Activated T-cell treated with anti-CD3 and anti-CD28 coated beads for 24 hours (primary cell): ENCODE measurements at places on chromosomes 1 and 21.

DNA sequence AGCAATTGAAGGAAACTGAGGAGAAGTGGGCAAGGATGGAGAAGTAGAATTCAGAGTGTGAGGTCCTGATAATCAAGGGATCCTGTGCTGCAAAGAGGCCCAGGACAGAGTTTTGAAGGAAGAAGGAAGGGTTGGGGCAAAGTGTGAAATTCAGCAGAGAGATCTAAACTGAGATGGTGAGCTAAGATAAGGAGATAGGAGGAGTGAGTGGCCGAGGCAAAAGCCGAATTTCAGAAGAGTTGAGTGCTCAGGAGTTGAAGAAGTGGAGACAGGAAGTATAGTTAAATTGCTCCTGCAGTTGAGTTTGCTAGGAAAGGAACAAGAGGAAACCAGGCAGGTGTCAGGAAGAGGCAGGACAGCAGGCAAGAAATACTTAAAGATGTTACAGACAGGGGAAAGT, 16.4 kb upstream of the MAPKAPK2 start:
- DNase-seq, result no peak

- DNase-seq, result no peak
These were observed 7.3 kb downstream of the SLC45A3 start for GRCh38 chr1:205672970-205673369.

GRCh38 chr1:76951153-76951552, 83.9 kb downstream of the ST6GALNAC5 start:
- no peak for DNase-seq

DNA sequence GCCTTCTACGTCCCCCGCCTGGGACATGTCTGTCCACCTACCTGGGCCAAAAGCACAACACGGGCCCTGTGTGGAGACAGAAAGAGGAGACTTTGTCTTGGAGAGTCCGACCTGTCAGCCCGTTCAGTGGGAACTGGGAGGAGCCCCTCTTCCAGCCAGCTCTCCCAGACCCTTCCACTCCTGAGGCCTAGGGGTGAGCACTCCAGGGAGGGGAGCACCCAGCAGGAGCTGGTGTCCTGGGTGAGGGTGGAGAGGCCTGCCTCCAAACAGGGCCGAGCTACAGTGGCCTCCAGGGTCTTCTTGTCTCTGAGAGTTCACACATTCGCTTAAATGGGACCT, 546 bp downstream of the SPOCD1 start:
- no peak for DNase-seq

- no peak for DNase-seq
These were observed 39.6 kb upstream of the GPR52 start for GRCh38 chr1:174408146-174408545.

DNA sequence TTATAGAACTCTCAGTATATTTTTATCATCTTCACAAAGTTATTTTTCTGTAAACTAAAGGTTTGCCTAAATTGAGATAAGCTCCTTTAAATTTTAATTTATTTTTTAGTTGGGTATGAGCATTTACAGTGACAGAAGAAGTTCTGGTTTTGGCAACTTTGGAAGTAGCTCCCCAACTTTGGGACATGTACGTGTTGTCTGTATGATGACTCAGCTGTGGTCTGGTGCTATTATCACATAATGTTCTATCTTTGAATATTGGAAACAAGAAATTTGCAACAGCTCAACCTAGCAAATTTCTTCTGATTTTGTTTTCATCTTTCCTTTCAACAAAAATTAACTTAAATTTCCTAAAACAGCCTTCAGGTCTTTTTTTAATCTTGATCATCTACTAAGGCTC, 46.6 kb upstream of the C1orf105 start:
- no peak for DNase-seq

DNA sequence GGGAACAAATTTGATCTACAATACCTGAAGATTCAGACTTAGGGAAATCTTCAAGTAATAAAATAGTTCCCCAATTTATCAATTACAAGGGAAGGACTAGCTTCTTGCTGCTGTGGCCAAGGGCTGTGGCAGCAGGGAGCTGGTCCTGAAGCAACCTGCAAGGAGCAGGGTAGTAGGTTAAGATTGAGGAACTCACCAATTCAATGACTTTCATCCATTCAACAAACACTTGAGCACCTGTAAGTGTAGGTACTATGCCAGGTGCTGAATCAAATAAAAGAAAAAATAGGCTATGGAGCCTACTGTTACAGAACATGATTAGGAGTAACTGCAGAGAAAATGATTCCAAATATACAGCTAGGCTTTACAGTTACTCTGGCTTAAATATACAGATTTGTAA, 64.2 kb upstream of the RBM34 start:
- DNase-seq, result no peak

- DNase-seq, result no peak
These were observed 111.0 kb downstream of the TAS1R2 start for GRCh38 chr1:18748435-18748834.

- DNase-seq, result no peak
These were observed 253.9 kb upstream of the TMEM51 start for GRCh38 chr1:14899686-14900085.

DNA sequence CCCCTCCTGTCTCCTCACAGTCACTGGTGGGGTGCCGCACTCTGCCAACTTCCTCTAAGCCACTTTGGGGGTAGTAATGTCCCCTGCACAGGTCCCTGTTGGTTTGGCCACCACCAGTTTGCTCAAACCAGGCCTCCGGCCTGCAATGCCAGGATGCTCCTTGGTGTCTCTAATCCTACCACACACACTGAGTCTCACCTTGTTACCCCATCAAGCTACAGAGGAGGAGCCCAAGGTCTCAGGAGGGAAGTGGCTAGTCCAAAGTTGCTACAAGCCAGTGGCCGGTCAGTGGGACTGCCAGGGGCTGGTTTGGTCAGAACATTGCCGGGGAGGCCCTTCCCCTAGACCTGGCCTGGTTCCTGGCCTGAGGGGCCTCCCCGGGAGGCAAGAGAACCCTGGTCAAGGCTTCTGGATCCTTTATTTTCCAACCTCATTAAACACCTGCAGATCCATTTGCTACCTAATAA, 21.5 kb upstream of the LRP8 start:
- no peak for DNase-seq

GRCh38 chr1:2288816-2289536, 60.9 kb downstream of the SKI start:
- DNase-seq, result no peak

DNA sequence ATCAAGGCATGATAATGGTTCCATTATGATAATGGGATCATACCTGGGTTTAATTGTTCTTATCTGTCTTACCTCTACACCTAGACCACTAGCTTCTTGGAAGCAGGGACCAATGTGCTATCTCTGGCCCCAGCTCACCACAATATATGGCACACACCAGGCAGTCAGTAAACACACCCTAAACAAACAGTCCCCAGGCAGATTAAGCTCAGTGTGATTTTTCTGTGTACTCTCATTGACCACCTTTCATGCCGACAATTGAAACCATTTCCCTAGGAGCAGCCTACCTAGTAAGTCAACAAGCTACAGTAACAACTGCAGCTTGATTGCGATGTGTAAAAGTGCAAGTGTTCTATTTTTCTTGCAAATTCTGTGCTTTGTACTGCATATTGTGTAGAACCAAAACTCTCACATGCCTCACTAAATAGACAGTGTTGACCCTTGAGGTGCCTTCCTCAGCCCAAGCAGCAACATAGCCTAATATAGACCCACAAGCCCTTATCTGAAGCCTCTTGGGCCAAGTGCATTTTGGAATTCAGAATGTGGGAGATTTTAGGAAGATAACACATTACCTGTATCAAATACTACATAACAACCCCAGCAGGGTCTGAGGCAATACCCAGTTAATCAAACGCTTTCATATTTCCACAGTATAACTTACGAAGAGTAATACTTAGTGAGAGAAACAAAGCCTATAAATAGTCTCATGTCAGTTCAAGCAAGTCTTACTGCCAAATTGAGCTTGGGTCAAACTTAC, 32.0 kb downstream of the INPP5B start:
- no peak for DNase-seq

DNA sequence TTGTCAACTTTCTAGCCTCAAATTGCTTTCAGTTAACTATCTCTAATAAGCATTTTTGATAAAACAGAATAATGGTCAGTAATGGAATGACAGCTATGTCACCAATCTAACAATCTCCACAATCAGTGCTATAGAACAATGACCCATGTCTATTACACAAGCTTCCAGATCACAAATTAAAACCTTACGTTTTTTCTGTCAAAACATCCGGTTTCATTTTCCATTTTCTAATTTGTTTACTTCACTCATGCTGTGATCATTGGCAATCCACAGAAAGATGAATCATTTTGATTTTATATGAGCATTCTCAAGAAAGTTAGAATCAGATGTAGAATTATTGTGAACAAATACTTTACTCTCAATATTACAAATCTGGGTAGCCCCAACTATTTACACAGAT, 80.3 kb downstream of the KCNT2 start:
- no peak for DNase-seq

GRCh38 chr1:228842094-228842775, 107.0 kb downstream of the RHOU start:
- DNase-seq, result no peak

DNA sequence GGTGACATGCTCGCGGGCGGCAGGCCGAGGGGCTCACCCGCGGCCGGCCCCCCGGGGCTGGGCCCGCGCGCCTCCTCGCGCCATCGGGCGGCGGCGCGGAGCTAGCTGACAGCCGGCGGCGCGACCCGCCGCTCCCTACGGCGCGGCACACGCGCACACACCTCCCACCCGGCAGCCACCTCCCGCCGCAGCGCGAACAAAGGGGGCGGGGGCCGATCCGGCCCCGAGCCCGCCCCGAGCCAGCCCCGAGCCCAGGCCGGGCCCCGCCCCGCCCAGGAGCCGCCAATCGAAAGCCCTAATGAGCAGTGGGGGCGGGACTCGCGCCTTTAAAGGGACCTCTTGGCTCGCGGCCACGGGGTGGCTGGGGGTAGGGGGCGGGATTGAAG, at the start of gene KIF21B:
Gene KIF21B, minus strand, starts transcription at position 198 of the 386 bp plus-strand sequence. CDS start 331 bp downstream, outside the sequence.
- DNase-seq, result peak; percentile 85

DNA sequence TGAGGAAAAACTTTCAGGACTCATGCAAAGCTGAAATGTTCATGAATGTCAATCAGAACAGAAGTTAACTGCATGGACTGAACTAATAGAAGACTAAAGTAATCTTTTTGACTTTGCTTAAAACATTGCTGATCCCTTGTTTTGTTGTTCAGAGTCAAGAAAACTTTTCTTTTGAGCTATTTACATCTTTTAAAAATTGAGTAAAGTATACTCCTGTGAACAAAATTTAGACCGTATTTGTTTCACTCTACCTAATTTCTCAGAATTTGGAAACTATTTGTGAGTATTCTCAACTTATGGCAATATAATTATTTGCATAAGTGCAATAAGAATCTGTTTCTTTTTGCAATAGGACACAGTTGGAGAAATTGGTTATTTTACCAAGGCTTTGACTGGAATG, 41.1 kb downstream of the INPP5B start:
- DNase-seq, result no peak

DNA sequence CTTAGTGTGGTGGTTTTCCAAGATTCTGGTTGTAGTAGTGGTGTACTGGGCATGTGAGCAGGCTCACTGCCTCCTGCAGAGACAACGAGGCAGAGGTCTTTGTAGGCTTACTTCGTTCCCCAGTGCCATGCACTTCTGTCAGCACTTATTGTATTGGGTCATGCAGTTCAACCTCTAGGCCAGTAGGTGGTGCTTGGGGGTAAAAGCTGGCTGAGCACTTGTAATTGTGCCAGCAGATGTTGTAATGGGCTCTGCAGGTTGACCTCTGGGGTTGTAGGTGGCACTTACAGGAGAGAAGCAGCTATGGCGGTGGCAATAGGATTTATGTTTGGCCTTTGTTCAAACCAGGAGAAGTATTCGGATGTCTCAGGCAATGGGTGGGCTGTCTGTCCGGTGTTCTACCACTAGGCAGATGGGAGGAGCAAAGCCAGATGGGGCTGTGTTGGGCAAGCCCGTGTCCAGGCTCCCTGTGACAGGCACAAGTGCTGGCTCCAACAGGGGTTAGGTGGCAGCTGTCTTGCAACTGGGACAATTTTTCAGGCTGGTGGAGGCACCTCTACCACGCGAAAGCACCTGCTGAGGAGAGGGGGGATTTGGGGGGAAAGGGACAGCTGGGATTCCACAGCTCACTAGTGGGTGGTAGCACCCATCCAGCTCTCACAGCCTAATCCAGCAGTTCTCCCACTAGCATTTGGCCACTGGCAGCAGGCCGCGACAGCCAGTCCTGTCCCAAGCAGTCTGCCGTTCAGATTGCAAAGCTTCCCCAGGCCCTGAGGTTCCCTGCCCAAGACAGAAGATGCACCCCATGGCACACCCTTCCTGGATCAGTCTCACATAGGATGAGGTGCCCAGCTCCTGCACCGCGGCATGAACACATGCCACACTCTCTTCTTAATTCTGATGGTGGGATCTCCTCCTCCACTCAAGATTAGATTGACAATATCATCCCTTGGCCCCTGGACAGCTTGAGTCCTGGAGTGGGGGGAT, 274.5 kb downstream of the CTH start:
- peak; percentile 11 for DNase-seq

GRCh38 chr1:89927478-89927877, 67.4 kb upstream of the ZNF326 start:
- DNase-seq, result no peak

DNA sequence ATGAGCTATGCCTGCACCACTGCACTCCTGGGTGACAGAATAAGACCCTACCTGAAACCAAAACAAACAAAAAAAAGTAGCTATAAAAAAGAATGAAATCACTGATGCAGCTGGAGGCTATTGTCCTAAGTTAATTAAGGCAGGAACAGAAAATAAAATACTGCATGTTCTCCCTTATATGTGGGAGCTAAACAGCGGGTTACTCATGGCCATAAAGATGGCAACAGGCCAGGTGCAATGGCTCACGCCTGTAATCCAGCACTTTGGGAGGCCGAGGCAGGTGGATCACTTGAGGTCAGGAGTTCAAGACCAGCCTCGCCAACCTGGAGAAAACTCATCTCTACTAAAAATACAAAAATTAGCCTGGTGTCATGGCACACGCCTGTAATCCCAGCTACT, 152.7 kb downstream of the PIK3R3 start:
- DNase-seq, result no peak

DNA sequence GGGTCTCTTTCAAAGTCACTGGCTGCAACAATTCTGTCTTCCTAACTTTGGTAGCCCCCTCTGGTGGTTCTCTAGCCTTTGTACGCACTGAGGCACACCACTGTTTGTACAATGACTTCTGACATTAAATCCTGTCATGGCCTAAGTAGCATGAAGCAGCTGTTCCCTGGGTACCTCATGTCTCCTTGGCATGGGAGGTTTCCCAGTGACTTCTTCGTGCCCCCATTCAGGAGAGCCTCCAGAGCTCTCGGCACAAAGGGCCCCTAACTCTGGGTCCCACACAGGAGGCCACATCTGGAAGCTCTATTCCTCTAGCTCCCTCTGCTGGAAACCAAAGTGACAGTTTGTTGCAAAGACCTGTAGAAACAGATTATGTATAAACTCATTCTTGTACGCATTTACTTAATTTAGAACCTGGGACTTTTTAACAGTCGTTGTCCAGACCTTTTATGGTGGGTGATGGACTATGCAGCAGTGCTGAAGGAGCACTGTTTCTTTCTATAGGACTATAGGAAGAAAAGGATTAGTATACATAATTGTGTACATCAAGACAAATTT, 13.4 kb downstream of the SWT1 start:
- peak; percentile 14 for DNase-seq

- DNase-seq, result no peak
These were observed 38.7 kb downstream of the MIA3 start for GRCh38 chr1:222656391-222657155.
